Stimulated activated CD8-positive, alpha-beta memory T cell treated with anti-CD3 and anti-CD28 coated beads, Interleukin-4, amount 100 ng/mL, for 1 hour (primary cell): ENCODE measurements at places on chromosomes 4 and X.

DNA sequence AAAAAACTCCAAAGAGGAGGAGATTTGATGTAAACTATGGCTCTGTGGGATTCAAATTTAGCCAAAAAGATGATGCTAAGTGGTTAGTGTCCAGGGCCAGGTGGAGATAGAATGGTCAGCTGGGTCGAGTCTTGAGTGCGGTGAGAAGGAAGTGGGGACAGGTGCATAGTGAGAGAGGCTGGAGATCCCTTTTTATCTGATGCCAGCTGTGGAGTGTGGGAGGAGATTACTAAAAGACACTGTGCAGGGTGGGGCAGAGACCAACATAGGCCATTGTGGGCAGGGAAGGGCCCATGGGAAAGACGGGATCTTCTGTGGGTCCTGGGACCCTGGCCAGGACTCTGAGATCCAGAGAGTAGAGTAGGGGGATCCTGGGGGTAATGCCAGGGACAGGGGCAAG is 34.6 kb upstream of the LEF1 start:
- DNase-seq: no peak

- DNase-seq: no peak
These were observed 31.5 kb upstream of the HTRA3 start for GRCh38 chr4:8238036-8238511.

GRCh38 chr4:14361084-14361483 is 641.2 kb upstream of the CPEB2 start:
- DNase-seq: no peak

GRCh38 chr4:120843849-120844527 is 78.5 kb downstream of the PRDM5 start:
- DNase-seq: no peak

- no peak for DNase-seq
These were observed 156.0 kb downstream of the DCLK2 start for GRCh38 chr4:150234246-150234645.

- DNase-seq: no peak
These were observed 50.6 kb upstream of the SRPX start for GRCh38 chrX:38271154-38271716.

DNA sequence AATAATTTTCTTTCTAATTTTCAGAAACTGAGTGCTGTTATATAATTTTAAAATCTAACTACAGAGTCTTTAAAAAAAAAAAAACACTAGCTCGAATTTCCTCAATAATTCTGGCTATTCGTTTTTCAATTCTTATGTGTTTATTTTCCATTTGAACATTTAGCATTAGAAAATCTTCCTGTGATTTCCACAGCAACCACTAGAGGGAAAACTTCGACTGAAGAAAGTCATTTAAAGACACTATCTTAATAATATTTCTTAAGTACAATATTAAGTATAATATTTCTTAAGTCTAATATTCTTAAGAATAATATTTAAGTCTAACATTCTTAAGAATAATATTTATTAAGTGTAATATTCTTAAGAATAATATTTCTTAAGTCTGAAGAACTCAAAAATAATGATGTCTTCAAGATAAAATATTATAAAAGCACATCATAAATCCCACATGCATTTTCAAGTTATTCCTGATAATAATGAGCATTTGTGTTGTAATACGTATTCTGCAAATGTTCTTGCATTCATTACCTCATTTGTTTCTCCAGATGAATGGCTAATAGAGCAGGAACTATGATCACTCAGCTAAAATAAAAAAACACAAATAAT is 118.4 kb upstream of the WDR17 start:
- no peak for DNase-seq

- no peak for DNase-seq
These were observed 55.9 kb downstream of the STOX2 start for GRCh38 chr4:183960962-183961541.

DNA sequence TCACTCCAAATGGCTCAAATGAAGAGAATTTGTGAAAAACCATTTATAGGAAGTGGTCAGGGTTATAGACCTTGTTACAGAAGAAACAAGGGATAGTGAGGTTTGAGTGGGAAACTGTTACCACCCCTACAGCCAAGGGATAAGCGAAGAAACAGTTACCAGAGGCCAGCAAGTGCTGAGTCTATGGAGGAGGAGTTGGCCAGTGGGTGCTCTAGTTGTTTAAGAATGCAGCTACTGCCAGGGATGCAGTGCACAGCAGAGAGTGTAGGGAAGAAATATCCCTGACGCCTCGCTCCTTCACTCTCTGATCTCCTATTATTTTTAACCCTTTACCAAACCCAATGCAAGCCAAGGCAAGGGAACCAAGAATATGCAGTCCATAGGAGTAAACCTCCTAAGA is 15.2 kb upstream of the SYTL4 start:
- DNase-seq: no peak

DNA sequence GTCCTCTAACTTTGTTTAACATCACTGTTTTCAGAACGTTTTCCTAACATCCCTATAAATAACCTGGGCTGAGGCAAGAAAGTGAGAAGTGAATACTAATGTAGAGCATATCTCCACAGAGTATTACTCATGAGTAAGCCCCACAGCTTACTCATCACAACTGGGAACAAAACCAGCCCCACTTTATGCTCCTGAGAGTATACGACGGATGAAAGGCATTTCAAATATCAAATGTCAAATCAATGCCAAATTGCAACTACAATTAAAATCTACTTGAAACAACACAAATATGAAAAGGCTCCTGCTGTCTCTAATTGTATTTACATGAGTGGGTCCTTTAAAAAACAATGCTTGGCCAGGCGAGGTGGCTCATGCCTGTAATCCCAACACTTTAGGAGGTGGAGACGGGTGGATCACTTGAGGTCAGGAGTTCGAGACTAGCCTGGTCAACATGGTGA is 41.2 kb downstream of the SH3RF1 start:
- DNase-seq: no peak

DNA sequence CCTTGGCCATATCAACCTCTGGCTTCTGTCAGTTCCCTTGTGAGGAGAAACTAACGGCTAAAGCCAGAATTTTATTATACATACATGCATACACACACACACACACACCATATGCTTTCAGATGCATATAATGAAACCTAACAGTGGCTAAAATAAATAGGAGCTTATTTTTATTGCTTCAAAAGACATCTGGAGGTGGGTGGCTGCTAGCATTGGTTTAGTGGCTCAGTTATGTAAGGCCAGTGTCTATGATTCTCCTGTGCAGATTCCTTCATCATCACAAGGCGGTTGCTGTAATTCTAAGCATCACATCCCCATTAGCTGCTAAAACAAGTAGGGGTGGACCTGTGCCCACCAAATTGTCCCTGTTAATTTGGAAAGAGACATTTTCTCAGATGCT is 110.8 kb downstream of the MAPK10 start:
- no peak for DNase-seq

DNA sequence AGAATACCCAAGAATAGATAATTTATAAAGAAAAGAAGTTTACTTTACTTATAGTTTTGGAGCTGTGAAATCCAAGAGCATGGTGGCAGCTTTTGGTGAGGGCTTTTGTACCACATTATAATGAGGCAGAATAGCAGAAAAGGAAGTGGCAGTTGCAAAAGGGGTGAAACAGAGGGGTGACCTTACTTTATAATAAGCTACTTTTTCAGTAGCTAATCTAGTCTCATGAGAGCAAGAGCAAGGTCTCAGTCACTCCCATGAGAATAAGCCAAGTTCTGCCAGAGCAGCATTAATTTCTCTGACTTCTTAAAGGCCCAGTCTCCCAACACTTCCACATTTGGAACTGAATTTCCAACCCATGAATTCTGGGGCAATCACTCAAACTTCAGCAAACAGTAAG is 502.0 kb downstream of the GBA3 start:
- no peak for DNase-seq

DNA sequence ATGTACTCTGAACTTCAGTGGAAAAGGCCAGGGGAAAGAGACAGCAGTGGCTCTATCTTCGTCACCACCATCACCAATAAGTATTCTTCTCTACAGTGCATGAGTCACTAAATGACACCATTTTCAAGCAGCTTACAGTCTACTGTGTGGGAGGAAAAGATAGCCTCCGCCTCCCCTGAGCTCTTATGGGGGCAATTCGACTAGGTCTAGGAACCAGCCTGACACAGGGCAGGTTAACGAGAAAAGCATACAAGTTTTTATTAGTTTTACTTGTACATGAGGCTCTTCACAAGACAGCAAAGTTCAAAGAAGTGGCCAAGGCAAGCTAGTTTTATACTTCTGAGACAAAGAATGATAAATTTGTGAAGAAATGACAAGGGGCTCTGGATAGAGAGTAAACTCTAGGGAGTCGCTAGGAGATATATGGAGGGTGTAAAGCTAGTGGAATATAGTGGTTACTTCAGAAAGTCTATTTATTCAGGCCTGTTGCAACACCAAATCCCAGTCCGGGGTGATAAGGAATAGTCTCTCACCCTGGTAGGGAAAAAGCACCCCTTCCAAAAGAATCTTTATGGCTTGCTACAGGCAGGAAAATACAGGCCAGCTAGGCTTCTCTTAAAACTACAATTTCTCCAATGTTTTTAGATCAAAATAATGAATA is 49.7 kb downstream of the SCD5 start:
- DNase-seq: no peak

DNA sequence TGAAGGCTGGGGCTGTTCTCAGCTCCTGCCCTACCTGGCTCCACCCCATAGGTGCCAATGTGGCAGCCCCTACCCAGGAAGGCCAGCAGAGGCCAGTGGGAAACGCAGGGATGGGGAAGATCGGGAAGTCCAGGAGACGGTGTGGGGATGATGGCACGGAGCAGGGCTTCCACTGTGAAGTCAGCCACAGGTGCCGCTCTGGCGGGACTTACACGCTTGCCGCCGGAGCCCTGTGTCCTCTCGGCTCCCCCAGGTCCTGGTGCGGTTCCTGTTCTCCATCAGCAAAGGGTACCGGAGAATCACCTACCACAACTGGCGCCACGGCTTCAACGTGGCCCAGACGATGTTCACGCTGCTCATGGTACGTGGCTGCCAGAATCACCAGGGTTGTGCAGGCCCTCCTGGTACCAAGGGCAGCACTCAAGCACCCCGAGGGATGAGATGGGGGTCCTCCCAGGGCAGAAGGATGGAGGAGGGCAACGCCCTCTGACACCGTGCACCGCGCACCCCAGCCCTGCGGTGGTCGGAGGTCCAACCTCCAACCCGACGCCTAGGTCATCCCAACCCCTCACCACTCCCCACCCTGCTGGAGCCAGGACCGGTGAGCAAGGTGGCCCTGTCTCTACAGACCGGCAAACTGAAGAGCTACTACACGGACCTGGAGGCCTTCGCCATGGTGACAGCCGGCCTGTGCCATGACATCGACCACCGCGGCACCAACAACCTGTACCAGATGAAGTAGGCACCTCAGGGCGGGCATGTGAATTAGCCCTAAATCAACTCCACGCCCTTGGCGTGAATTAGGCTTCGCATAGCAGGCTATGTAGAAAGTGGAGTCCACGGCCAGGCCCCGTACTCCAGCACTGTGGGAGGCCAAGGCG is 12.0 kb downstream of the ATP5ME start:
- no peak for DNase-seq

DNA sequence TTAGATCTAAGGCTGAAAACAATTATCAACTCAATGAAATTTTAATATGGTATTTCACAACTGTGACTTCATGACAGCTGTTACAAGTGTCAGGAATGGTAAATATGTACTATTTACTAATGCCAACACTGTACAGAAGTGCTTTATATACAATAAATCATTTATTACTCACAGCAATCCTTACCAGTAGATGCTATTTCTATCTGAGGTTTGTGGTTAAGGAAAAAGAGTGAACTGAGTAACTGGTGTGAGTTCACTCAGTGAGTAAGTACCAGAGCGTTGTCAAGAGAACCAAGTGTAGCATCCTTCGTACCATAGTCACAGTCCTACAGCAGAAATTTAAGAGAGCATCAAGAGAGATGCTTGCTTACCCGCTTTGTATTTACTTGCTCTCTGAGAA is 23.3 kb downstream of the MTHFD2L start:
- DNase-seq: no peak
